ENCODE measurements at places on chromosomes 11 and 22. TPM values are rescaled to one million over a fixed set of nuclear protein-coding genes. Genes with fewer than 3 reads are reported as not detected.

GRCh38 chr22:31344578-31345330 is 1.4 kb downstream of the PATZ1 start:
- peak; percentile 65 for DNase-seq

Gene LRRC55
- 0.23 TPM for total RNA-seq

DNA sequence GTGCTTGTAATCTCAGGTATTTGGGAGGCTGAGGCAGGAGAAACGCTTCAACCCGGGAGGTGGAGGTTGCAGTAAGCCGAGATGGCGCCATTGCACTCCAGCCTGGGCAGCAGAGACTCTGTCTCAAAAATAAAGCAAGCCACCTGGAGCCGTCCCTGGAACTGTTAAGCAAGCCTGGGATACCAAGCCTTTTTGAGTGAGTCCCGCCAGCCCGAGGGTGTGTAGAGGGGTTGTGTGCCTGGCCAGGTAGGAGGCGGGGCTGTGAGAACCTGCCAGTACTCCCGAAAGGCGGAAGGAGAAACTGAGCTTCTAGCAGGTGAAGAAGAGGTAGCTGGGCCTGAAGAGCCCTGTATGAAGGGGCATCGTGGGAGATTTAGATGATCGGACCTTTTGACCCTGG is 52.4 kb downstream of the TRIOBP start:
- peak; percentile 83 for DNase-seq

Gene SLCO2B1
- 6.1 TPM for total RNA-seq

- DNase-seq, result no peak
Observed at GRCh38 chr11:13763341-13763740, 94.9 kb downstream of the FAR1 start.

DNA sequence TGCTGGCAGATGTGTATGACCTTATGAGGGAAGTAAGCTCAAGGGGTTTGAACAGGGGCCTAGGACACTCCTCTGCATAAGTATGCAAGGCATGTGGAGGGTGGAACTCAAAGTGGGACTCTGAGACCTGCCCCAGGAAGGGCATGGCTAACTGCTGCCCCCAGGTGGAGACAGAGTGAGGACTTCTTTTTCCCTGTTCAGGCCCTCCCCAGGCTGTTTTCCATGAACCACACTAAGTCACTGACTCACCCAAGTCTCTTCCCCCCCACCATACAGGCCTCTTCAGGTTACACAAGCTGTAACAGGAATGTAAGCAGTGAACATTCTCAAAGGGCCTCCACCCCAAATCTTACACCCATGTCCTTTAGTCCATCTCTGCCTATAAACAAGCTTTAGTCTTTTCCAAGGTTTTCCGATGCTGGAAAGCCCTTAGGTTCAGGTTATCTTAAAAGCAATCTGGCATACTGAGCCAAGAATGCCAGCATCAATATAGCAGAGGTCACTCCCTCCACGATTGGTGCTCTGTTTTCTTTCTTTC is 13.1 kb downstream of the EEF1G start:
- DNase-seq, result peak; percentile 95
